ENCODE measurements at places on chromosomes 16 and 17. TPM values are rescaled to one million over a fixed set of nuclear protein-coding genes. Genes with fewer than 3 reads are reported as not detected.

The KCNJ18 gene
- total RNA-seq, result not detected

DNA sequence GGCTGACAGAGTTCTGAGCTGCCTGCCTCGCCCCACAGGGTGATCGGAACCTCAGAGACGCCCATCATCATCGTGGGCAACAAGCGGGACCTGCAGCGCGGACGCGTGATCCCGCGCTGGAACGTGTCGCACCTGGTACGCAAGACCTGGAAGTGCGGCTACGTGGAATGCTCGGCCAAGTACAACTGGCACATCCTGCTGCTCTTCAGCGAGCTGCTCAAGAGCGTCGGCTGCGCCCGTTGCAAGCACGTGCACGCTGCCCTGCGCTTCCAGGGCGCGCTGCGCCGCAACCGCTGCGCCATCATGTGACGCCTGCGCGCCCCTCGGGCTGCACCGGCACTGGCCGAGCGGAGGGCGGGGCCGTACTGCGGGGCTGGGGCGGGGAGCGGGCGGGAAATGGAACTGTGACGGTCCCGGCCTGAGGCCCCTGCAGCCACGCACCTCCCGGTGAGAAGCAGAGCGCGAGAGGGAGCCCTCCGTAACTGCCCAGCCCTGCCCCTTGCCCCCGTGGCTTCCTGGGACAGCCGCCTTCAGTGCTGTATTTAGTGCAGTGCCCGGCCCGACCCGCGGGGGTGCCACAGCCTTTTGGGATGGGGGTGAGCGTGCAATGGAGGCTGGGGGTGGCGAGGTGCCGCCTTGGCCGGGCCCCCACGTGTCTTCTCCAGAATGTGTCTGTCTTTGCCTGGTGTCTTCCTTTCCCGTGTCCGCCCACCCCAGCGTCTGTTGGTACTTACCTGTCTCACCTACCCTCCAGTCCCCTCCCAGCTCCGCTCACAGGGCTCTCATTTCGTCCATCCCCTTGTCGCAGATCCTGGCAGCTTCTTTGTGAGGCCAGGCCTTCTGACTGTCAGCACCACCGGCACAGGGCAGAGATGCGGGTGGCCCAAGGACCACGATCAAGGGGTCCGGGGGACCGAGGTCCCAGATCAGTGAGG lies 9.8 kb downstream of the RASL10B start:
- no peak for DNase-seq

GRCh38 chr16:5228369-5228768 lies 130.8 kb upstream of the EEF2KMT start:
- DNase-seq, result no peak

DNA sequence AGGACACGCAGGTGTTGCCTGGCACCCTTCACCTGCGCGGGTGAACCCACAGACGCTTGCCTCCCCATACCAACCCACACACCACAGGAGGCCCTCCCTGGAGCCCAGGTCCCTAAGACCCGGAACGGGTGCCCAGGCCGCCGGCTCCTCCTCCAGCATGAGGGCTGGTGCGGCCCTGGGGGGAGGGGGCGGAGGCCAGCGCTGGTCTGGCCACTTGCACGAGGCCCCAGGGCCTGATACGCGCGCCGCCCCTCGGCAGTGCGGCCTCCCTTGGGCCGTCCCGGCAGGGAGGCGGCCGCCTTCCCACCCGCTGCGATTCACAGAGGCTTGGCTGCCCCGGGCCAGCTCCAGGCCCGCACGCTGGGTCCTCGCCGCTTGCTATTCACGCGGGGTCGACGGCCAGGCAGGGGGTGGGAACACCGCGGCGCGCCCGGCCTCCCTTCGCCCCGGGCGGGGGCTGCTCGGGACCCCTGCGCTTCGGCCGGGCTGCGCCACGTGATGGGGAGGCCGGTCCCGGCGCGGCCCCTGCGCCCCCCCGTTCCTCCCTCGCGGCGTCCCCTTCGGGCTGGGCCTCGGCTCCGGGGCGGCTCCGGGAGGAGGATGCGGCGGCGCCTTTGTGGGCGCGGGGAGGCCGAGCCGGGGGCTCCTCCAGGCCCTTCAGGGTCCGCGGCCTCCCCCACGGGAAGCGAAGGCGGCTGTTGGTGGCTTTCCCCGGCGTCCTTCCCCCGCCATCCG lies 685 bp downstream of the FASN start:
- DNase-seq, result peak; percentile 28

DNA sequence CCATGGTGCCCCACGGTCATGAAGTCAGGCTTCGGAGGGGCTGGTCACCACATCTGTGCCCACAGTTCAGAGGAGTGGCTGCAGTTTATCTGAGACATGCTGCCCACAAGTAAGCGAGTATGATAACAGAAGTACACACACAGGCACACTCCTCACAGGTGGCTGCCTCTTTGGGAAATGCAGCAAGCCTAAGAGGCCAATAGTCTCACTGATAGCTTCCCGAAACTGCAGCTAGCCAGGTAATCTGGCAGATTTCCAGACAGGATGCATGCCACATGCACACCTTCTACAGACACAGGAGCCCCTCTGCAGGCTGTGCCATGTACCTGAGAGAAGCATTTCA lies 12.6 kb upstream of the GFOD2 start:
- no peak for DNase-seq
